ENCODE measurements at places on chromosomes 3 and 15.

GRCh38 chr3:133756716-133757694 is 10.8 kb downstream of the TF start:
- DNase-seq: no peak

GRCh38 chr3:4845882-4846281 is 133.4 kb upstream of the BHLHE40 start:
- DNase-seq: no peak

- no peak for DNase-seq
These were observed 54.2 kb downstream of the RPL39L start for GRCh38 chr3:187085021-187085666.

- no peak for DNase-seq
These were observed 25.0 kb downstream of the SCG3 start for GRCh38 chr15:51706291-51706690.

DNA sequence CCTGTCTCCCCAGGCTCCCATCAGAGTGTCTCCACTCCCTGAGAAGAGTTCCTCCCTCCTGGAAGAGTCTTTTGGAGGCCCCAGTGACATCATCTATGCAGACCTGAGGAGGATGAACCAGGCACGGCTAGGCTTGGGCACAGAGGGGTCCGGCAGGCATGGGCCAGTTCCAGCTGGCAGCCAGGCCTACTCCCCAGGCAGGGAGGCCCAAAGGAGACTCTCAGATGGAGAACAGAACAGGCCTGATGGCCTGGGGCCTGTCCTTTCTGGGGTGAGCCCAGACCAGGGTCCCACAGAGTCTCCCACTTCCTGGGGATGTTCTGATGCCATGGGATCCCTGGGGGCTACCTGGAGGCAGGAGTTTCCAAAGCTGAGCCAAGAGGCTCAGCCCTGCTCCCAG is 8.5 kb downstream of the SH2D7 start:
- no peak for DNase-seq

DNA sequence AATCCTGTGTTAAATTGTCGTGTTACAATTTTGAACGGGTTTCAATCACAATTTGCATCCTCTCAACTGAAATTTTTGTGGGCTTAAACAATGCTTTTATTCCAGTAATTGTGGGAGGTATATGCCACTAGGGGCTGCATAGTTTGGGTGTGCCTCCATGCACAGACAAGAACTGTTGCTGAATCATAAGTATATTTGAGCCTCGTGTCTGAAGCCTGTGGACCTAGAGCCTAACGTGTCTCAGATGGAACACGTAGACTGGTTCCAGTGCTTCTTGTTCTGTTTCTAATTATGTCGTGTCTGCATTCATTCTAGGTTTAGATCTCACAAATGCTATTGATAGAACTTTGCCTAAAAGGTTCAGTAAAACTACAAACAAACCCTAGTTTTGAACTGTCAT is 363.4 kb downstream of the RBMS3 start:
- no peak for DNase-seq

GRCh38 chr3:71784914-71785531 is at the start of gene PROK2:
Gene PROK2 (minus strand): TSS chr3:71785148. CDS start chr3:71785052, 96 bp downstream.
- DNase-seq: peak; percentile 61

- no peak for DNase-seq
These were observed 257.4 kb upstream of the CBLB start for GRCh38 chr3:106126067-106126845.

DNA sequence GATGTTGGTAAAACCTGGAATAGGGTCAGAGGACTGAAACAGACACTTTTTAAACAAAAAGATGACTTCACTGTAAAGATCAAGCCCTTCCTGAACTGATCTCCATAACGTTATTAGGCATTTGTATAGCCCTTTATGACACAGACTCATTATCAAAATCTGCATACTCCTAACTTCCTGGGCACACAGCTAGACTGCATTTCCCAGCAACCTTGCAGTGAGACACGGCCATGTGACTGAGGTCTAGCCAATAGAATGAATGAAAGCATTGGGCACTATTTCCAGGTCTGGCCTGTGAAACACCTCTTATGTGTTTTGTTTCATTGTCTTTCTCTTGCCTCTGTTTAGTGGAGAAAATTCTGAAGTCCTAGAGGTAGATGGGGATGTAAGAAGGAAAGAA is 270.4 kb downstream of the NR1D2 start:
- DNase-seq: no peak

GRCh38 chr15:74906067-74906449 is 593 bp downstream of the FAM219B start:
- no peak for DNase-seq

DNA sequence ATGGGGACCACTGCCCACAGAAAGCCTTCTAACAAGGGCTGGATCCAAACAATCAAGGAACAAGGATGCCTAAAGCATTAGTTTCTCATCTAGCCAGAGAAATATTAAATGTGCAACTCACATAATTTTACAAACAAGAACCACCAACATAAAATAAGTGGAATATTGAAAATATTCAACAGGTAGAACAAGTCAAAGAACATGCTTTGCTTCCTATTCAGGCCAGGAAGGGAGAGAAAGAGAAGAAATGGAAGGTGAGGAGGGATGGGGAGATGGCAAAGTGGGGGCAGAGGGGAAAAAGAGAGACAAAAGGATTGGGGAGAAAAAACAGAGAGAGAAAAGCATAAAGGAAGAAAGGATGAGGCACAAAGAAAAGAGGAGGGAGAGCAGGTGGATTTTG is 63.1 kb downstream of the SLC12A8 start:
- no peak for DNase-seq

- no peak for DNase-seq
These were observed 59.4 kb upstream of the TFRC start for GRCh38 chr3:196141052-196141865.

GRCh38 chr3:32354362-32354778 is 37.3 kb upstream of the CMTM7 start:
- DNase-seq: no peak

- no peak for DNase-seq
These were observed 4.3 kb downstream of the TMPRSS7 start for GRCh38 chr3:112038863-112039262.

DNA sequence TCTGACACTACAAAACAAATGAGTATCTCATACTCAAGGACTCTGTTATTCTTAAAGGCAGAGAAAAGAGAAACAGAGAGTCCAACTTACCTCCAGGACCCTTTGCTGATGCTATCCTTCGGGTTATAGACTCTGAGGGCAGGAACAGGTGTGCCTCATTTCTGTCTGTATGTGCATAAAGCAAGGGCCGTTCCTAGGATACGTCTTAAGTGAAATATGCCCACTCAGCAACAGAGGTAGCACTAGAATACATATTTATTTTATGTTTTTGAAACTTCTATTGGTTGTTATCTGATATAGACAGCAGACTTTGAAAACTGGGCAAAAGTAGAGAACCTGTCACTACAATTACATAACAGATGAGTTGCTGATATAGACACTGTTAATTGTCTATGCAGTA is 89.3 kb upstream of the CPNE4 start:
- DNase-seq: no peak

DNA sequence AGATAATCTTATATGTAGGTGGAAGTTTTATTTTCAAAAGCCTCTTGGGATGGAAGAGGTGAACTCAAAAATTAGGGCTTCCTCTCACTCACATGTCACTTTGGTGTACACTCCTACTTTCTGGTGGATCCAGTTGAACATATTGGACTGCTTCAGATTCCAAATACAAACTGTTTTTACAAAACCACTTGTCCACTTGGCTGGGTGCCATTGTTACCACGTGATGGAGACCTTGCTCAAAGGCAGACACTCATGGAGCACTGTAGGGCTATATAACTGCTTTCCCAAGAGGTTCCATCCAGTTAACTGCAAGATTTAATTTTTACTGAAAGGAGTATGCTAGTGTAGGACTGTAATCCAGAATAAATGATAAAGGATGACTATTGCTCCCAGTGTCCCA is 307.0 kb downstream of the EPHA6 start:
- no peak for DNase-seq

DNA sequence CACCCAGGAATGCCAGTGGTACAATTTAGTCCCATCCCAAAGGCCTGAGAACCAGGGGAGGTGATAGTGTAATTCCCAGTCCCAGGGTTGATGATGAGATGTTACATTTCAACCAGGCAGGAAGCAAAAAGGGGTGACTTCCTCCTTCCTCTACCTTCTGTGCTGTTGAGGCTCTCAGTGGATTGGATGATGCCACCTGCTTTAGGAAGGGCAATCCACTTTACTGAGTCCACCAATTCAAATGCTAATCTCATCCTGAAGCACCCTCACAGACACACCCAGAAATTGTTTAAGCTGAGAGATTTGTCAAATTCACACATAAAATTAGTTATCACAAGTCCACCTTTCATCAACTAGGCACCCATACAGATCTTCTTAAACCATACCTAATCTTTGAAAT is 418.5 kb upstream of the GOLIM4 start:
- DNase-seq: no peak

DNA sequence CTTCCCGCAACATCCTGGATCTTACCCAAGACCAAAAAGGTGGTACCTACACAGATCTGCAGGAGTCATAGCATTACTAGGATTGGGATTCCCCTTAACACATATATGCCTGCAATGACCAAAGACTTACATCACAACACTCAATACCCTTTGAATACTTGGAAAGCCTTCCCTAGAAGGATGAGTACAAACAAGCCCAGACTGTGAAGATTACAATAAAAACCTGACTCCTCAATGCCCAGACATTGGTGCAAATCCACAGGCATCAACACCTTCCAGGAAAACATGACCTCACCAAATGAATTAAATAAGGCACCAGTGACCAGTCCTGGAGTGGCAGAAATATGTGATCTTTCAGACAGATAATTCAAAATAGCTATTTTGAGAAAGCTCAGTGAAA is 326.8 kb downstream of the TBL1XR1 start:
- DNase-seq: no peak

GRCh38 chr3:119681279-119681678 is 4.1 kb upstream of the COX17 start:
- no peak for DNase-seq

DNA sequence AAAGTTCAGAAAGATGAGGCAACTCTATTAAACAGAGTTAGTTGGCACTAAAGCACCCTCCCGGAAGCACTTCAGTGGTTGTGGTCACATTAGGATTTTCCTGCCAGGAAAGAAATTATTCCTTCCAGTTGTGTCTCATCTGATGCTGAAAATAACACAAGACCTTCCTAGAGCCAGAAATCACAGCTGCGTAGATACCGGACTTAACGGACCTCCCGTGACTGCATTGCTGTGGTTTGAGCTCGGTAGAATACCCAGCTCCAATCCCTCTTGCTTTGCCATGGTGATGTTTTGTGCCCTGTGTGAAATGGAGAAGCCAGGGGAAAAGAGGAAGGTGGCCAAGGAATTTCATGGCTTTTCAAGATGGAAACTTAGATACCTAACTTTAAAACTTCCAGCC is 215.0 kb upstream of the IGF1R start:
- DNase-seq: no peak

GRCh38 chr3:79247725-79248043 is 520.1 kb downstream of the ROBO1 start:
- DNase-seq: no peak

DNA sequence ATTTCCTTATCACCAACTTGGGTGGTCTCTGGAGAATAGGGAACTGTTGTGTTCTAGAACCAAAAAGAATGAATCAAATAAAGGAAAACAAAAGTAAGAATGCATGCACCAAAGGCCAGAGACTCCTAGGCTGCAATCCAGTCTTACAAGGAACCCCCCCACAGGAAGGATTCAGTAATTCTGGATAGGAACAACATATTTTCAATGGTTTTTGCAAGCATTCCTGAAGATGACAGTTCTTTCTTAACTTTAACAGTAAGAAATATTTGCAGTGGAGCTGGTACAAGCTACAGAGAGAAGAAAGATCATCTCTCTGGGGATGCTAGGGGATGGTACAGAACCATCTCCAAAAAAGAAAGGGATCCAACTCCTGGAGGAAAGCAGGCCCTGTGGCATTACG is 116.2 kb upstream of the CHRM5 start:
- no peak for DNase-seq

DNA sequence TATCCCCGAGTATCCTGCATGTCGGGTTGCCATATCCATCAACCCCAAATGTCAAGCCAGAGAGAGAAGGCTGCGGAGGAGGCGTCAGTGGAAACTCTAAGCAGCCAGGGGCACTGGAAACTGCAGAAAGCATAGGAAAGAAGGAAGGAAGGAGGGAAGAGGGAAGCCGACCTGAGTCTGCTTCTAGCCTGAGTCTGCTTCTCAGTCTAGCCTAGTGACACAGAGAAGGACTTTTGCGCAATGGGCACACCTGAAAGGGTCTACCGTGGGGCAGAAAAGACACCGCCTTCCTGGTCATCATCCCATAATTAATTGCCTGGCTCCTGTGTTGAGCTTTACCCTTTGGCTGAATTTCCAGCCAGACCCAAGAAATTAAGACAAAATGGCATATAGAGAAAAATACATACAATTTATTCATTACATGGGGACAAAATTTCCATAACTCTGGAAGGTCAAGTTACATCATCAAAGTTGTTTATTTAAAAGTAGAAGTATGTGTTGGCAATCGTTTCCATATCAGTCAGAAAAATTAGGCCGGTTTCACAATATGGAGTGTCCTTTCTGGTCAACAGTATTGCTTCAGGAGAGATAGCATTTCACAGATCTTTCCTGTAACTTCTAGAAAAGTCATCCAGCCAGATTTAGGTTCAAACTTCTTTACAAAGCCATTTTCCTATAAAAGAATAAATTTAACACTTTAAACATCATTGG is 10.3 kb downstream of the BCL2A1 start:
- DNase-seq: no peak
